ENCODE measurements at places on chromosomes 4 and X. TPM values are rescaled to one million over a fixed set of nuclear protein-coding genes. Genes with fewer than 3 reads are reported as not detected.

The STK32B gene
- not detected for total RNA-seq

The NOX1 gene
- not detected for total RNA-seq

The ANXA3 gene
- total RNA-seq: 0.41 TPM

The HGFAC gene
- total RNA-seq: not detected

The XKRX gene
- not detected for total RNA-seq

The PCSK1N gene
- 0.93 TPM for total RNA-seq

The HAND2 gene
- not detected for total RNA-seq

The GAGE2A gene
- total RNA-seq: not detected

The CLDN34 gene
- total RNA-seq: not detected

The SLC49A3 gene
- 1.5 TPM for total RNA-seq

The DOK7 gene
- total RNA-seq: not detected

The TIMM8A gene
- total RNA-seq: 23.6 TPM

The FAM53A gene
- 1.6 TPM for total RNA-seq

GRCh38 chr4:3046623-3047022 lies 27.7 kb downstream of the HTT-AS start:
- no peak overlapping the region for H3K27ac ChIP-seq
- no peak overlapping the region for H3K4me3 ChIP-seq
- H3K27me3 ChIP-seq: peaks cover 9% of the 10 kb centered on the region
- DNase-seq: no peak
- H3K4me1 ChIP-seq: peaks cover 55% of the 10 kb centered on the region

GRCh38 chr4:76449362-76449767 lies 14.3 kb downstream of the SHROOM3 start:
- no peak overlapping the region for H3K4me3 ChIP-seq
- H3K4me1 ChIP-seq: no peaks in the 10 kb centered on the region
- no peak overlapping the region for H3K27ac ChIP-seq
- no peak for DNase-seq
- H3K27me3 ChIP-seq: peaks cover 47% of the 10 kb centered on the region

GRCh38 chr4:11495291-11495690 lies 66.6 kb upstream of the HS3ST1 start:
- DNase-seq: no peak
- H3K36me3 ChIP-seq: no peaks in the 10 kb centered on the region
- no peak overlapping the region for H3K27ac ChIP-seq
- peaks cover 2% of the 10 kb centered on the region for H3K27me3 ChIP-seq

DNA sequence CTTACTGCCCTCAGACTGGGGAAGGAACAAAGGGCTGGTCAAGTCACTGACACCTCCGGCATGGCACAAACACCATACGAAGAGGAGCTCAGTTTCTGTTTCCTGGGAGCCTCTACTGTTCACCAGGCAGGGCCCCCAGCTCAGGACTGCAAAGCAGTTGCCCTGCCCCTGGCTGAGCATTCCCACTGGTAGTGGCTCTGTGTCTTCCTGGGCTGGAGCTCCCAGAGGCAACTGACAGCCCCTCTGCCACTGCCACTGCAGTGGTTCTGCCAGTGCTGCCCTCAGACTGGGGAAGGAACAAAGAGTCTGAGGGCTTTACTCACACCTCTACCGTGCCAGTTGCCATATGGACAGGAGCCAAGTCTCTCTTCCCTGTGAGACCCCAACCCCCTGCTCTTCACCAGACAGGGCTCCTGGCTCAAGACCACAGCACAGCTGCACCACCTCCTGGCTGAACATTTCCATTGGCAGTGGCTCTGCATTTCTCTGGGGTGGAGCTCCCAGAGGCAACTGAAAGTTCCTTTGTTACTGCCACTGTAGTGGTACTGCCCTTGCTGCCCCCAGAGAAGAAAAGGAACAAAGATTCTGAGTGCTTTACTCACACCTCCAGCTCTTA lies 67.9 kb downstream of the SMARCA5 start:
- no peak for DNase-seq
- H3K4me3 ChIP-seq: no peak overlapping the region
- no peaks in the 10 kb centered on the region for H3K27me3 ChIP-seq
- peaks cover 3% of the 10 kb centered on the region for H3K36me3 ChIP-seq

GRCh38 chr4:156512622-156513021 lies 459.0 kb downstream of the PDGFC start:
- H3K27ac ChIP-seq: no peak overlapping the region
- H3K36me3 ChIP-seq: no peaks in the 10 kb centered on the region
- no peak for DNase-seq
- H3K27me3 ChIP-seq: no peaks in the 10 kb centered on the region
- H3K4me1 ChIP-seq: no peaks in the 10 kb centered on the region
- no peak overlapping the region for H3K4me3 ChIP-seq

DNA sequence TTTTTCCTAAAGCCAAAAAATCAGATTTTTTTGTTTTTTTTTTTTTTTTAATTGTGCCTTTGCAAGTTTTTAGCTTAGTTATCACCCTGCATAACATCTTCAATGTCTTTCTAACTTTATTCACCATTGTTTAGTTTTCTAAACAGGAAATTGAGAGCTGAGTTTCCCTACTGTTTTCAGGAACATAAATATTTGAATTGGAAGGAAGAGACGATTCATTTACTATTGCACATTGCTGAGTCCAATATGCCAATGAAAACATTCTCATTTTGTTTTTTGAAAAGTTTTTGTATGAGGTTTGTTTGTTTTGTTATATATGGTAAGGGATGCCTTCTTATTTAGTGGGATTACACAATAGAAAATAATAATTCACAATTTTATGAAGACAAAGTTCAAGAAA lies 148.4 kb downstream of the ANKRD50 start:
- H3K36me3 ChIP-seq: no peaks in the 10 kb centered on the region
- DNase-seq: no peak
- no peaks in the 10 kb centered on the region for H3K4me1 ChIP-seq

DNA sequence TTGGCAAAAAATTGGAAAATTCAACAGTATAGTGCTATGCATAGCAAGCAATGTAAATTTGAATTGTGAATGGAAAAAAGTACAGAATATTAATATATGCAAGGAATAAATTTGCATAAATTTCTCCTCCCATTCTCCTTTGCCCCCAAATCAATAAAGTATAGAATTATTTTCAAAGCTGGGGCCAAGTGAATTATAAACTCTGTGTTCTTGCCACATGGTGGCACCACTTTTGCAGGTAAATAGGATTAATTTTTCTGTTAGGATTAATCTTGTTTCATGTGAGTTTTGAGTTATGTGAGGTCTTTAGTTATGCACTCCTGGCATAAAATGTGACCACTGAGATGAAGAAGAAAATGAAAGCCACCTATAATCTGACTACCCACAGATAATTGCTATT lies 19.9 kb downstream of the COPS4 start:
- peaks cover 32% of the 10 kb centered on the region for H3K36me3 ChIP-seq
- H3K27me3 ChIP-seq: no peaks in the 10 kb centered on the region
- H3K27ac ChIP-seq: no peak overlapping the region
- DNase-seq: no peak
- H3K4me3 ChIP-seq: no peak overlapping the region

- H3K27me3 ChIP-seq: no peaks in the 10 kb centered on the region
- H3K36me3 ChIP-seq: no peaks in the 10 kb centered on the region
- H3K4me3 ChIP-seq: no peak overlapping the region
These were observed 9.2 kb downstream of the VCX start for GRCh38 chrX:7852166-7852565.

DNA sequence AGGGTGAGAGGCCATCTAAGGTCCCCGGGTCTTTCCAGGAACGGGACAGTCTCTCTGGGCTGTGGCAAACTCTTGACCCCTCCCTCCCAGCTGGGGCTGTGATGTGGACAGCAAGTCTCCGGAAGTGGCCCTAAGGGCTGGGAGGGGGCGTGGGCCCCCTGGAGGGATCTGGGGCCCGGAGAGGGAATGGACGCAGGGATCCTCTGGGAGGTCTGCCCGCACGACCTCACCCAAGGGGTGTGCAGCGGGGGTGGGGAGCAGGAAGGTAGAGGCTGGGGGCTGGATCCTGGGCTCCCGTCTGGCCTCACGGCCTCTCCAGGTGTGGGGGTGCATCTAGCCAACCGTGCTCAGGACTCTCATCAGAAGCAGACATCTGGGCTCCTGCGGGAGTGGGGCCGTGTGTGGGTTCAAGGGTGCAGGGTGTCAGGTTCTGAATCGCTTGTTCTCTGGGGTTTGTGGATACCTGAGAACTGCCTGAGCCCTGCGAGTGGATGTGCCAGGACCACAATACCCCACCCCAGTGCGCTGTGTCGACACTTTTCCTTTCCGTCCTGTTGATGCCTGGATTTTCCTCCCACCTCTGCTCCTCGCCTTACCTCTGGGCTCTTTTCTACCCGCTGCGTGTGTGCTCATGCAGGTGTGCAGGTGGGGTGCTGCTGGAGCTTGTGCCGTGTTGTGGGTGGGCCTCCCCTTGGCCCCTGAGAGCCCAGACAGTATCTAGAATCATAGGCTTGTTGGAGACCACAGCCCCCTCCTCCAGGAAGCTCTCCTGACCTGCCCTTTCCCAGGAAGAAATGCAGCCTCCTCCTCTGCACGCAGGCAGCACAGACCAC lies 915 bp downstream of the CPZ start:
- H3K4me3 ChIP-seq: no peak overlapping the region
- H3K36me3 ChIP-seq: no peaks in the 10 kb centered on the region
- peaks cover under 1% of the 10 kb centered on the region for H3K4me1 ChIP-seq
- no peak overlapping the region for H3K27ac ChIP-seq
- H3K27me3 ChIP-seq: peaks cover 27% of the 10 kb centered on the region
- DNase-seq: no peak

GRCh38 chr4:80927420-80927819 lies 103.1 kb upstream of the BMP3 start:
- H3K36me3 ChIP-seq: no peaks in the 10 kb centered on the region
- H3K27ac ChIP-seq: no peak overlapping the region
- no peak for DNase-seq
- H3K4me1 ChIP-seq: no peaks in the 10 kb centered on the region
- H3K27me3 ChIP-seq: no peaks in the 10 kb centered on the region

GRCh38 chr4:144709793-144710525 lies 64.0 kb downstream of the HHIP start:
- H3K4me3 ChIP-seq: no peak overlapping the region
- no peak for DNase-seq
- H3K4me1 ChIP-seq: no peaks in the 10 kb centered on the region
- H3K36me3 ChIP-seq: no peaks in the 10 kb centered on the region
- no peaks in the 10 kb centered on the region for H3K27me3 ChIP-seq

- no peaks in the 10 kb centered on the region for H3K4me1 ChIP-seq
- DNase-seq: no peak
- H3K27ac ChIP-seq: no peak overlapping the region
- no peaks in the 10 kb centered on the region for H3K36me3 ChIP-seq
These were observed 151.8 kb downstream of the STOX2 start for GRCh38 chr4:184056877-184057276.

- peaks cover 18% of the 10 kb centered on the region for H3K27me3 ChIP-seq
- DNase-seq: no peak
- no peak overlapping the region for H3K27ac ChIP-seq
- H3K4me1 ChIP-seq: no peaks in the 10 kb centered on the region
- no peaks in the 10 kb centered on the region for H3K36me3 ChIP-seq
- H3K4me3 ChIP-seq: no peak overlapping the region
These were observed 39.3 kb downstream of the LNX1 start for GRCh38 chr4:53551958-53552357.

DNA sequence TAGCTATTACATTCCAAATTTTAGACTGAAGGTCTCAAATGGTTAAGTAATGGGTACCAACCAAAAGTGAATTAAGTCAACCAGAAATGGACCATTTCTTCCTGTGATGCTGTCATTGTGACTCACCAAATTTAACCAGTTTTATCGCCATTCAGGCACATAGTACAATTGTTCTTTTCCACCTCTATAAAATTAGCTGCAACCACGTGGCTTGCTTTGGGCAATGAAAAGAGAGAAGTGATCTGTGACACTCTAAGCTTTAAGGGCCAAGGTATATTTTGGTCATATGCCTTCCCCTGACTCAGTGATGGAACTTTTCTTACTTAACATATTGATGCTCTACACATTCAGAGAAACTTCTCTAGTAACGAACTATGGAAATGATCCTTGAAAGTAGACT lies 20.3 kb upstream of the PHF8 start:
- no peaks in the 10 kb centered on the region for H3K27me3 ChIP-seq
- no peak overlapping the region for H3K4me3 ChIP-seq

GRCh38 chrX:31670245-31670644 lies 598.4 kb upstream of the FTHL17 start:
- no peak overlapping the region for H3K4me3 ChIP-seq
- H3K4me1 ChIP-seq: no peaks in the 10 kb centered on the region
- H3K27me3 ChIP-seq: no peaks in the 10 kb centered on the region
- H3K27ac ChIP-seq: no peak overlapping the region

Data from activated CD8-positive, alpha-beta memory T cell treated with anti-CD3 and anti-CD28 coated beads, Interleukin-2, amount 10 ng/mL, durations not matched to agents 7 days and 5 days (primary cell).